ENCODE measurements at places on chromosomes 3 and 15. TPM values are rescaled to one million over a fixed set of nuclear protein-coding genes. Genes with fewer than 3 reads are reported as not detected.

The FSD2 gene
- total RNA-seq: not detected

The MNS1 gene
- 2.5 TPM for total RNA-seq

The PIERCE2 gene
- total RNA-seq: 2.2 TPM

The ITPKA gene
- 0.80 TPM for total RNA-seq

The CPLX3 gene
- 0.14 TPM for total RNA-seq

The GP5 gene
- 0.11 TPM for total RNA-seq

The SLC28A1 gene
- total RNA-seq: 0.20 TPM

The INSYN1 gene
- total RNA-seq: 12.7 TPM

The SEMA3B gene
- total RNA-seq: 179 TPM

The LARP6 gene
- total RNA-seq: 27.3 TPM

The COL6A5 gene
- total RNA-seq: 0.04 TPM

The ANAPC13 gene
- total RNA-seq: 63.0 TPM

The SAMMSON gene
- total RNA-seq: not detected

The GASK1A gene
- 0.75 TPM for total RNA-seq

The FRMD4B gene
- total RNA-seq: 148 TPM

The MKRN3 gene
- 0.22 TPM for total RNA-seq

The P2RY13 gene
- total RNA-seq: not detected

The FEZF2 gene
- total RNA-seq: not detected

The CCR9 gene
- not detected for total RNA-seq

The ZMYND10 gene
- 0.54 TPM for total RNA-seq

The KIF15 gene
- 10.6 TPM for total RNA-seq

The RARB gene
- 117 TPM for total RNA-seq

The CLSTN2 gene
- total RNA-seq: 14.4 TPM

The TPRA1 gene
- total RNA-seq: 37.2 TPM

The P2RY1 gene
- 8.9 TPM for total RNA-seq

The SEMA5B gene
- total RNA-seq: 0.27 TPM

The CDHR4 gene
- total RNA-seq: not detected

The C3orf22 gene
- total RNA-seq: not detected

The SPSB4 gene
- 12.9 TPM for total RNA-seq

The GOLGA8T gene
- 0.51 TPM for total RNA-seq

The SI gene
- total RNA-seq: not detected

The UNC13C gene
- 2.7 TPM for total RNA-seq

The MESP2 gene
- not detected for total RNA-seq

The OXNAD1 gene
- 12.3 TPM for total RNA-seq

The TRIM71 gene
- 2.7 TPM for total RNA-seq

The SLC2A2 gene
- total RNA-seq: not detected

The ONECUT1 gene
- total RNA-seq: 0.18 TPM

The ACTC1 gene
- total RNA-seq: 4.8 TPM

The P2RY14 gene
- not detected for total RNA-seq

The GPX1 gene
- 97.9 TPM for total RNA-seq

The CNBP gene
- total RNA-seq: 217 TPM

The SLC9C1 gene
- total RNA-seq: 0.69 TPM

The KCNMB2 gene
- 2.9 TPM for total RNA-seq

The LRTM1 gene
- not detected for total RNA-seq

The KLHL6 gene
- 0.07 TPM for total RNA-seq

The RAB6B gene
- total RNA-seq: 12.8 TPM

All from mesothelial cell of epicardium (in vitro differentiated cells).